ENCODE measurements at places on chromosomes 7 and 10.
A peak's percentile ranks its signal among the peaks of the same experiment; 100 is the strongest.

DNA sequence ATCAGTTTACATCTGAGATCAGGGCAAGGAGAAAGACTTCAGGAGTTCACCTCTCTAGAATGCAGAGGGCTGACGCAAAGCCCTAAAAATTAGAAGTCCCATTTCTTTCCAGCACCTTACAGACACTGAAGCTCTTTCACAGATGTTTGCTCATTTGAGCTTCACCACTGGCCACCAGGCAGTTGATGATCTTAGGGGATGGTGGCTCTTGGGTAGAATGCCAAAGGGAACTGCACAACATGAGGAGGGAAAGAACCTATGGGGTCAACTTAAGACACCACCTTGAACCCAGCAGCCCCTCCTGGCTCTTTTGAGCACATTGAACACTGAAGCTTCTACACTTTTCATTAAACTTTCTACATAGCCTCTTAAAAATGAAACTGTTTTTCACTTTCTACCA is 390.3 kb upstream of the CELF2 start:
- no peak for DNase-seq

- DNase-seq, result peak; percentile 89
Observed at GRCh38 chr7:111741811-111742240, 179.5 kb upstream of the IMMP2L start.

GRCh38 chr7:2688409-2689342 is 674 bp downstream of the AMZ1 start:
- no peak for DNase-seq

DNA sequence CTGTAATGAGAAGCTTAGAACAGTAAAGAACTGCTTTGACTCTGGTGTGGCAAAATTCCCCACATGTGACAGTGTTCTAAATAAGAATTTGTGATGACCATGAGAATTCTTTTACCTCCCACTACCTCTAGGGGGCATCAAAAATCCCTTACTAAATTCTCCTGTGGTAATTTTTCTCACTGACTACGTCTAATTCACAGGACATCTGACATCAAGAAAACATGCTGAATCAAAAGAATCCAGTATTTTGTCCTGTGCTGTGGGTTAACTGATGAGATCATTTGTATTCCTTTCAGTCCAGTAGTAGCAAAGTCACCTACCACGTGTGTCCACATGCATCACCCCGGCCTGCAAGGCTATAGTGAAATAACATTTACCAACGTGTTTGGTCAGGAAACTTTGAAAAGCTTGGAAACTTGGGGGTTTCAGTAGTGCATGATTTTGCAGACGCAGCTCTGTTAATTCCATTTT is 103.8 kb downstream of the ATE1 start:
- no peak for DNase-seq

DNA sequence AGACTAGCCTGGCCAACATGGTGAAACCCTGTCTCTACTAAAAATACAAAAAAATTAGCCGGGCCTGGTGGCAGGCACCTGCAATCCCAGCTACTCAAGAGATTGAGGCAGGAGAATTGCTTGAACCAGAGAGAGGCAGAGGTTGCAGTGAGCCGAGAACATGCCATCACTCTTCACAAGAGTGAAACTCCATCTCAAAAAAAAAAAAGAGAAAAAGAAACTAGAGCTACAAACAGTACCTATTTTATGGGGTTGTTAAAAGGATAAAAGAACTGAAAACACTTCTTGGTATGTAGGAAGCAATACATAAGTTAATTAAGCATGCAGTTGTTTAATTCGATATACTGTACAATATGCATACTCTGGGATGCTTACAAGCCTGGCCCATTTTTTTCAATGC is 216.9 kb downstream of the SORCS1 start:
- DNase-seq, result no peak

DNA sequence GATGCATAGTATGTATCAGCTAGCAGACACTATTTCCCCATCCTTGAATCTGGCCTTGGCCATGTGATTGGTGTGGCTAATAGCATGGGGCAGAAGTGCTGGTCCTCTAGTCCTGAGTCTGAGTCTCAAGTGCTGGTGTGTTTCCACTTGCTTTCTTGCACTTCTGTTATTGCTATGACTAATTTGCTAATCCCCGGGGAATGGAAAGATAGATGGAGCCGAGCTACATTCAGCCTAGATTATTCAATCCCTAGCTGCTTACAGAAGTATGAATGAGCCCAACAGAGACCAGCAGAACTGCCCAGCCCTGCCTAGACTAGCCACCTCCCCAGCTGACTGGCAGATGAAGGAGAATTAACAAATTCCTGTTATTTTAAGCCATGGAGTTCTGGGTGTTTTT is 53.2 kb upstream of the SYPL1 start:
- DNase-seq, result no peak

GRCh38 chr7:87831097-87831496 is 45.1 kb downstream of the SLC25A40 start:
- no peak for DNase-seq

DNA sequence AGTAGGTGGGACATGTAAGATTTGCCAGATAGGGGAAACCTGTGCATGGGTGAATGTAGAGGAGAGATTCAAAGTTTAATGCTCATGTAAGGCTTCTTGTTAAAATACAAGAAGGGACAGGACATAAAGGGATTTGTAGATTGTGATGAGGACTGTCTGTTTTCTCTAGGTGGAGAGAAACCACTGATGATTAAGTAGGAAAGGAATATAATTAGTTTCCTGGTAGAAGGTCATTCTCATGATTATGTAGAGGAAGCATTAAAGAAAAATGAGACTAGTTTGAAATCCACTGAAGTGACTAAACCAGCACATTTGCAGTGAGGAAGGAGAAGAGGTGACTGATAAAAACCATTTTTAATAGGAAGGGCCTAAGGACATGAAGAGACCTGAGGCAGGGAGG is 19.6 kb upstream of the MACC1 start:
- no peak for DNase-seq

DNA sequence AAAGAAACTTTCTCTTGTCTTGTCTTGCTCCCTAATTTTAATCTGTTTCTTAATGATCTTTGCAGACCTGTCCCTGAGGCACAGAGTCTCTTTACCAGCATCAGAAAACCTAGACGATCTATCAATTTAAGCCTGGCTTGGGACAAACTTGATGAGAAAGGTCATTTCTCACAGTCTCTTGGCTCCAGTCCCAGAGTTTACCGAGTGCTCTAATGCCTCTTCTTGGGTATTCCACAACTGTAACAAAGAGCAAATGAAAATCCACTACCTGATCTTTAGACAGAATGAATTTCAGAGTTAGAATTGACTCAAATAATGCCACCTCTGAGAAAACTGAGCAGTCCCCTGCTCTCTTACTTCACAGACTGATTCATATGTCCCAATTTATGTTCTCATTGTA is 106.4 kb upstream of the DNAJB12 start:
- DNase-seq, result no peak

All from posterior cingulate gyrus (tissue), 11 donors.